HFFc6 (cell line): ENCODE measurements at places on chromosomes 11 and 22. TPM values are rescaled to one million over a fixed set of nuclear protein-coding genes. Genes with fewer than 3 reads are reported as not detected.
A peak's percentile ranks its signal among the peaks of the same experiment; 100 is the strongest.

- no peak for DNase-seq
These were observed 50.6 kb upstream of the MPEG1 start for GRCh38 chr11:59263225-59263894.

GRCh38 chr11:995752-996420 lies 40.6 kb downstream of the MUC6 start:
- DNase-seq: no peak

DNA sequence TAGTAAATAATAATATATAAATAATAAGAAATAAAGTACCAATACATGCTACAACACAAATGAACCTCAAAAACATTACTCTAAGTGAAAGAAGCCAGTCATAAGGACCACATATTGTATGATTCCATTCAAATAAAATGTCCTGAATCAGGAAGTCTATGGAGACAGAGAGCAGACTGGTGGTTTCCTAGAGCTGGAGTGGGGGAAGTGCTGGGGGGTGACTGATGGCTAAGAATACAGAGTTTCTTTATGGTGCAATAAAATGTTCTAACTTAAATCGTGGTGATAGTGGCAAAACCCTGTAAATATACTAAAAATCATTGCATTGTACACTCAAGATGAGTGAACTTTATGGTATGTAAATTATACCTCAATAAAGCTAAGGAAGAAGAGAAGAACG lies 376.5 kb downstream of the BUD13 start:
- no peak for DNase-seq

DNA sequence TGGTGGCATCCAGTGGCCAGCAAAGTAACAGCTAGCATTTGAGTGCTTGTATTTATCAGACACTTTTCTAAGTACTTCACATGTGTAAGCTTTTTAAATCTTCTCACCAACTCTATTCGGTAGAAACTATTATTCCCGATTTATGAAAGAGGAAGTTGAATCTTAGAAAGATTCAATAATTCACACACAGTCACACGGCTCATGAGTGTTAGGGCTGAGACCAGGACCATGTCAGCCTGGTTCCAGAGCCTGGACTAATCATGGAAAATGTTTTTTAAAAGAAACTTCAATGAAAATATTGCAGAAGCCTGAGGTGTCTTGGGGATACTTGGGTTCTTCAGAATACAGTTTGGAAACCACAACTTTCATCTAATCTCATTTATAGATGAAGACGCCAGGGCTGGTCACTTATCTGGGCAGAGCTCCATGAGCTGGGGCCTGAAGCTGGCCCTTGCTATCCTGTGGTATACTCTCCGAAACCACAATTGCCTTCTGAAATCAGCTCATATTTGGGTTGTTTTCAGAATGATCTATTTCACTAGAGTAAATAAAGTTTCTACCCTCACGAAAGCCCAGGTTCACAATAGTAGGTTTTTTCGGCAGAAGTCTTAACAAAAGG lies 4.3 kb upstream of the CRTAM start:
- no peak for DNase-seq

GRCh38 chr11:67400251-67400941 lies 1.3 kb downstream of the PPP1CA start:
- DNase-seq: no peak

- no peak for DNase-seq
These were observed 19.2 kb upstream of the MRGPRX1 start for GRCh38 chr11:18958221-18958910.

DNA sequence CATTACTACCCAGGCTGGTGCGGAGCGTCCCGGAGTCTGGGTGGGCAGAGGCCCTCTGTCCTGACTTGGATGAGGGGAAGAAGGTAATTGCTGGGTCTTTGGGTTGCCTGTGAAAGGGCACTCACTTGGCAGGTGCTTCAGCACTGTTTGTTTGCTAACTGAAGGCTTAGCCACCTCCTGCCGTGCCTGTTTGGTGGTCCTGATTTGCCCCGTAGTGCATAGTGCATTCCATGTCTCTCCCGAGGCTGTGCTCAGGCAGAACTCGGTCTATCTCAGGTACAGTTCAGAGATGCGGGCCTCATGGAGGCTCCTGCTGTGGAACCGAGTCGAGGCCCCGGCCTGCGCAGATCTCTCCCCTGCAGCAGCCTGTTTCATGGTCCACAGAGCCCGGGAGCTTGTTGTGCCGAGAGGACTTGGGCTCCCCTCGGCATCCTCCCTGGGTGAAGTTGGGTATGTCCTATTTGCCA lies 146.2 kb downstream of the TBC1D22A start:
- DNase-seq: no peak

DNA sequence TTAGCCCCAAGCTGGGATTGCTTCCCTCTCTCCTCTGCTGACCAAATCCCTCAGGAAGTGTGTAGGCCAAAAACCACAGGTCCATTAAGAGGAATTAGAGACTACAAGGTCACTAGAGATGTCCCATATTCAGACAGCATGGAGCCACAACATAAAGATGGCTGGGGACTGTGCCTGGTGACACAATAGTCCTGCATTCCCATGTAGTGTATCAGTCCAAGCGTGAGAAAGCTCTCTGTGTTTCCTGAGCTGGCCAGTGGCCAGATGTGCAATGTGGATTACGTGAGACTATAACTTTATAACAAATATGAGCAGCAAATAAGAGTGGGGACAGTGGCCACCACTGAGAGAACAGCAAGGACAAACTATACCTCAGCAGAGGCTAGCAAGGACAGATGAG lies 7.6 kb upstream of the MS4A10 start:
- peak; percentile 86 for DNase-seq

GRCh38 chr11:67616431-67617242 lies 9.9 kb downstream of the NDUFV1 start:
- DNase-seq: no peak

- DNase-seq: no peak
These were observed 68.7 kb upstream of the WNT7B start for GRCh38 chr22:46045459-46046298.

DNA sequence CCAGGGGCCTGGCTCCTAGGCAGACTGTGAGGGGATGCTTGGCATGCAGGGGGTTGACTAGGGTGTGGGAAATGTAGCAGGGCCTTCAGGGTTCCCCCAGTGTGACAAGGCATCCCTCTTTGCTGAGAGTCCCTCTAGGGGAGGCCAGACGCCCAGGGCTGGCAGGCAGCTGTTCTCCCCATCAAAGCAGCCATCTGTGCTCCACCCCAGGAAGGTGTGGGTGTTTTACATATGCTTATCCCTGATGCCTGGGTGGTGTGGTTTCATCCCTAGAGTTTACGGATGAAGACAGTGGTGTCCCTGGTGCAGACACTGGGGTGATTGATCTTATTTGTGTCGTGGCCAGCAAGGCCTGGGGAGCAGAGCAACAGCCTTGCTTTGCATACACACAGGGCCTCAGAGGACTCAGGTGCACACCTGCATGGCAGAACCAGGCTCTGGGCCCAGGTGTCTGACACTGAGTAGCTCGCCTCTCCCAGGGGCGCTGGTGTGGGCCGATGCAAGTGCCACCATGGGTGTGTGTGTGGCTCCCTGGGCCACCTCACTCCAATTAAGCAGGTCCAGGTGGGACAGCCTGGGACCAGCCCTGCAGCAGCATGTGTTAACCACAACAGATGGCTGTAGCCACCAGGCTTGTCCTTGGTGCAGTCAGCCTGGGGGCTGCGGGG lies 74.2 kb downstream of the MED15 start:
- DNase-seq: no peak

GRCh38 chr22:49825436-49825835 lies 2.2 kb downstream of the BRD1 start:
- peak; percentile 18 for DNase-seq

- DNase-seq: no peak
These were observed 7.9 kb downstream of the CD82 start for GRCh38 chr11:44573333-44573732.

- DNase-seq: no peak
These were observed 70.1 kb upstream of the LINC01488 start for GRCh38 chr11:69411257-69411924.

DNA sequence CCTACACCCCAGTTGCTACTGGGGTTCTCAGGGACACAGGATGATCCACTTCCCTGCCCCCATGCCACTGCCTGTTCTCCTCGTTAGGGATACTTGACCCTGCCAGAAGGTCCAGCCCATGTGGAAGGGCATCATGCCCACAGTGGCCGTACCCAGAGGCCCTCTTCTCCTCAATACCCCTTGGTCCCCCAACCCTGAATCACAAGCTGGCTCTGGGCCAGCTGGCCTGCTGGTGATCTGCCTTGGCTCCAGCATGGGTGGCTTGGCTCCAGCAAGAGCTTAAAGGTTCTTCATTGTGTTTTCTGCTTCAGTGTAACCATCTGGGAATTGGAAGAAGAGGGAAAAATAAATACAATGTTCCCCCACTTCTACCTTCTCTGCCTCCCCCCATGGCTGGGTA lies 11.1 kb upstream of the TPBGL start:
- no peak for DNase-seq

DNA sequence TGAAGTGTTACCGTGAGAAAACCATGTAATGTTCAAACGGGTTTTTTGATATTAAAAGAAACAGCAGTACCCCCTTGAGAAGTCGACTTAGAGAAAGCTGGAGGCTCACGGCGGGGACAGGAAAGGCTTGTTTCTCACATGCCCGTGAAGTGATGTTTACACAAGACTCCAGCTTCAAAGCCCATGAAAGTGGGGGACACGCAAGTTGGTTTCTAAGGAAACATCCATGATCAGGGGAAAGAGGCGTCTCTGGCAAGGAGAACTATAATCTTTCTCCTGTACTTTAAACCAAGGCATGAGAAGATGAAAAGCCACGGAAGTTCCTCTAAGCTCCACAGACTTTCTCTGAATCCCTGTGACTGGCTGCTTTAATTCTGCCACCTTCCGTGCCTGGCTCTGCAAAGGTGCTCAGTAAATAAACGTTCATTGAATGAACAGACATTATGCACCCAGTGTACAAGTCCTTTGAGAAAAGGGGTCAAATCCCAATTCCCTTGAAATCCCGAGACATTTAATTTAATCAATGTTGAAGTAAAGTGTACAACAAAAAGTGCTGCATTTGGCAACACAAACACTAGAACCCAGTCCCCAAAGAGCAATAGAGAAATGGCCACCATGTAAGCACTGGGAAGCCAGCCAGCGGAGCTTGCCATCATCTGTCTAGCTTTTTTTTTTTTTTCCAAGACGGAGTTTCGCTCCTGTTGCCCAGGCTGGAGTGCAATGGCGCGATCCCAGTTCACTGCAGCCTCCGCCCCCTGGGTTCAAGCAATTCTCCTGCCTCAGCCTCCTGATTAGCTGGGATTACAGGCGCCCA lies 58.7 kb downstream of the AHNAK start:
- DNase-seq: no peak

DNA sequence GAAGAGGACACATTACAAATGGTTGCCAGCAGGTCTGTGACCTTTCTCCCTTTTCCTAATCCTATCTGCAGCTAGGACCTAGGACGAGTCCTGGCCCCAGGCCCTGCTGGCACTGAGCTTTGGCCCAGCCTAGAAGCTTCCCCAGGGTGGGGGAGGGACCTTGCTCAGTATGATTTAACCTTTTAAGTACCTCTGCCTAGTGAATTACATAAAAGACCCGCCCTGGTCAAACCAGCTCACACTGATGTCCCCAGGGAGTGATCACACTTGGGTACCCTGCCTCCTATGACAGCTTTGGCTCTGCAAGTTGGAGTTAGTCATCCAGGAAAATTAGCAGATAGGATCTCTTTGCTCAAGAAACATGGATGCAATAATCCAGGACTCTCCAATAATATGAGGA lies 21.9 kb downstream of the ASCC2 start:
- no peak for DNase-seq

DNA sequence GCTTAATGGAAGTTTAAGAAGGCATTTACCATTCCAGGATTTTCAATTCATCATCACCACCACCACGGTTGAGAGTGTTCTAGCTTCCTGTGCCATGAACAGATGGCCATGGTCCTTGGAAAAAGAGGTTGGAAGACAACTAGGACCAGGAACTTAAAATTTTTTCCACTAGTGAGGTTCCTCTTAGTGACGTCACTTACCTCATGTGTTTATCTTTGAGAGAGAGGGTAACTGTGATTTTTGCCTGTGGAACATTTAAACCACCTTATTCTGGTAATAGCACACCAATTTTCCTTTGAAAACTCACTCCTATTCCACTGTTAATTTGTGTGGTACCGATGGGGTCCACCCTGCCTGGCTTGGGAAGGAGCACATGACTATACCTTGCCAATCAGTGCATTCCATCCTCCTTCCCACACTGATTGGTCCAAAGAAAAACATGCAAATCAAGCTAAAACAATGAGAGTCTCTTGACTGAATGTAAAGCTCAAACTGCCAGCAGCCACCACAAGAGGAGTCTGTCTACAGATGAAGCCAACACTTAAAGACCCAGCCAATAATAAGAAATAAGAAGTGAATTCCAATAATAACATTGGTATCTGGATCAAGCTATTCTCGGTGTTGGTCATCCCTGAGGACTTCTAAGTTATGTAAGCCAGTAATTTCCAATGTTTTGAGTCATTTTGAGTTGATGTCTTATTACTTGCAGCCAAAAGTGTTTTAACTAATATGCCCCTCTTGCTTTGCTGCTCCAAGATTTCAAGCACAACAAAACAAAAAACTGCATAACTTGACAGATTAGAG lies 111.8 kb downstream of the MPPED2 start:
- DNase-seq: no peak

GRCh38 chr11:62508336-62509058 lies 38.1 kb downstream of the AHNAK start:
- peak; percentile 32 for DNase-seq

DNA sequence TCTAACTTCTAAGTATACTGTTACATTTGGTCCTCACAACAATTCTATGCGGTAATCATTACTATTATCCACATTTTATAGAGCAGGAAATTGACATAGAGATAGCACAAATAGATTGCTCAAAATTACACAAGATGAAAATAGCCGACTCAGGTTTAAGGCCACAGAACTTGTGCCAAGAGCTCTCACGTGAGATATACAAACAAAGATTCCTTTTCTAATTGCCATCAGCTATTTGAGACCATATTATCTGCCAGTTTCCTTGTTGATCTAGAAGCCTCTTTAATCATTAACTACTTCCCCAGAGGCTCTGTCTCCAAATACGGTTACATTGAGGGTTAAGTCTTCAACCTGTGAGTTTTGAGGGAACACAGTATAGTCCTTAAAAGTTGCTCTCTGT lies 61.0 kb upstream of the GLYATL1B start:
- no peak for DNase-seq

The DTX4 gene
- 3.3 to 4.6 TPM (median 4.0 TPM) in 3 replicates for total RNA-seq

The IGSF22 gene
- not detected in 3 replicates for total RNA-seq

The SCGB1C1 gene
- total RNA-seq: not detected in 2 replicates

The OR52H1 gene
- total RNA-seq: not detected in 3 replicates

The TMPRSS6 gene
- total RNA-seq: not detected in 3 replicates

The PANX3 gene
- total RNA-seq: not detected in 3 replicates

The DGCR6 gene
- 0.24 to 0.87 TPM (median 0.80 TPM) in 3 replicates for total RNA-seq

The ACR gene
- total RNA-seq: not detected in 3 replicates

The SLC22A25 gene
- total RNA-seq: not detected in 3 replicates
